ENCODE measurements at places on chromosomes 12 and 14.
A peak's percentile ranks its signal among the peaks of the same experiment; 100 is the strongest.

GRCh38 chr12:113470871-113471618 is 626 bp downstream of the LHX5 start:
- no peak for DNase-seq

- no peak for DNase-seq
Measured at GRCh38 chr12:105992849-105993740, 145.7 kb downstream of the NUAK1 start.

DNA sequence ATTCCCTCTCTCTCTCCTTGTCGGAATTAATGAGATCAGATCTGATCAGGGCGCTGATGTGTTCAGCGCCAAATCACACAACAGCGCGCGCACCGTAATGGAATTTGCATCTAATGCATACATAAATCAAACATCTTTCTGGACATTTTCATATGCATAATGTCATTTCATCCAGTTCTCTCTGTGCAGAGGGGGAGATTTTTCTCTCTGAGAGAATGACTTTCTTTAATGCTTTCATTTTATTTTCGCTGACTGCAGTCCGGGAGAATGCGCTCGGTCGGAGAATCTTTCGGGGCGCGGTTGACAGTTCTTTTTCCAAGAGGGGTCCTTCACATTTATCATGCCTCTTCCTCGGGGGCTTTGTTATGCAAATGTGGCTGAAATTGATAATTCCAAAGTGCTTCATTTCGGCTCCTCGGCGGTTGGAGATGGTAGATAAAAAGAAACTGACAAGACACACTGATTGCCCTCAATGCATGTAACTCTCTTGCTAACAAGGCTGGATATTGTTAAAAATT is 615.9 kb downstream of the VRK1 start:
- DNase-seq, result no peak

DNA sequence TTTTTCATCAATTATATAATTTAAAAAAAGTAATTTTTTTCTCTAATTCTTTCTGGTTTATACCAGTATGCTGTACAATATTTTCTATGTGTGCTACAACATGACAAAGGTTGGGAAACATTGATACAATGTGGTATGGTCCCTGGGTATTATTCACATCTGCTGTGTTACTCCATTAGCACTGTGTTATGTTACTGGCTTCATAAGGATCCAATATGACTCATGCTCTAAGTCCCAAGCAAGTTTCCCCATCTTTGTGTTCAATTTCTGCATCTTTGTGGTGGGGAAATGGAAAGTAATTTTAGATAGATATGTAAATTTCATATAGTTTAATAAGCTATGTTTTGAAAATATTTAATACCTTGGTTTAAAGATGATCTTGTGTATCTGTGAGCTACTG is 35.8 kb downstream of the FBXO33 start:
- DNase-seq, result peak; percentile 75

- no peak for DNase-seq
Measured at GRCh38 chr14:38254571-38255407, 1.1 kb downstream of the CLEC14A start.

DNA sequence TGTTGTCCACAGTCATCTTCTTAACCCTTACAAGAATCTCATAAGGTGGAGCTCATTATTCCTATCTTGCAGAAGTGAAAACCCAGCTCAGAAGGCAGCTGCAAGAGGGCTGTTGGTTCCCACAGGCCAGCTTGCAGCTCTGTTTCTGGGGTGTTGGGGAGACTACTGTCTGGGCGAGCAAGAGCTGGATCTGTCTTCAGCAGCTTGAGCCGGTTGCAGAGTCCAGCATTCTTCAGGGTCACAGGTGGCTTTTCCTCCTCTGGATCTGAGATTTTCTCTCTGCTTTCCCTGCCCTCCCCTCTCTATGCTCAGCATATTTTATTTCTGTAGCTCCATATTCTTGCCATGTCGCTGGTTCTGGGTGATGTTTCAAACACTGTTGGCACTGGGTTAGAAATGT is 87.4 kb downstream of the PAPOLA start:
- no peak for DNase-seq

- DNase-seq, result peak; percentile 81
Measured at GRCh38 chr12:120713861-120714482, 3.7 kb downstream of the UNC119B start.

GRCh38 chr12:48956279-48957140 is 777 bp downstream of the ARF3 start:
- peak; percentile 95 for DNase-seq

- DNase-seq, result no peak
Measured at GRCh38 chr12:82966001-82966559, 279.4 kb downstream of the TMTC2 start.

DNA sequence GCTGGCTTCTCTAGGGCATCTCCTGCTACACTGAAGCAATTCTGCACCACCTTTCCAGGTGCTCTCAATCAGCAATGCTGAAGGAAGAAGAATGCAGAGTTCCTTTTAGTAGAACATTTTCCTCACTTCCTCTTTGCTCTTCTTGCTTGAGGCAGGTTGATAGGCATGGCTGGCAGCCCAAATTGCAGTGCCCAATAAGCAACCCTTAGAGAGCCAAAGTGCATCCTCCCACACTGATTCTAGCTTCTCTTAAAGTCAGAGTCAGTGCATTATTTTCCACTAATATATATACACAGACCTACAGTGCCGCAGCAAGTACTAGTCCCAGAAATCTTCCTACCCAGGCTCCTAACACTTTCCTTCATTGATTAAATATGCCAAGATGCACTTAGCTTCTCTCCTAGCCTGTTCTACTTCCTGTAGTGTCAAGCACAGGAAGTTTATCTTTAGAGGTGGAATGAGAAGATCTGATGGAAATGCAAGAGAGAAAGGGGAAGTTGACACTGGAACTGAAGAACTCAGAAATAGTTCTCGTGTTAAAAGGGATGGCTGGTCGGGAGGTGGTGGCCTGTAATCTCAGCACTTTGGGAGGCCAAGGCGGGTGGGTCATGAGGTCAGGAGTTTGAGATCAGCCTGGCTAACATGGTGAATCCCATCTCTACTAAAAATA is 132.7 kb downstream of the SSPN start:
- DNase-seq, result no peak

- peak; percentile 70 for DNase-seq
Measured at GRCh38 chr12:26789731-26790644, 43.0 kb downstream of the ITPR2 start.

DNA sequence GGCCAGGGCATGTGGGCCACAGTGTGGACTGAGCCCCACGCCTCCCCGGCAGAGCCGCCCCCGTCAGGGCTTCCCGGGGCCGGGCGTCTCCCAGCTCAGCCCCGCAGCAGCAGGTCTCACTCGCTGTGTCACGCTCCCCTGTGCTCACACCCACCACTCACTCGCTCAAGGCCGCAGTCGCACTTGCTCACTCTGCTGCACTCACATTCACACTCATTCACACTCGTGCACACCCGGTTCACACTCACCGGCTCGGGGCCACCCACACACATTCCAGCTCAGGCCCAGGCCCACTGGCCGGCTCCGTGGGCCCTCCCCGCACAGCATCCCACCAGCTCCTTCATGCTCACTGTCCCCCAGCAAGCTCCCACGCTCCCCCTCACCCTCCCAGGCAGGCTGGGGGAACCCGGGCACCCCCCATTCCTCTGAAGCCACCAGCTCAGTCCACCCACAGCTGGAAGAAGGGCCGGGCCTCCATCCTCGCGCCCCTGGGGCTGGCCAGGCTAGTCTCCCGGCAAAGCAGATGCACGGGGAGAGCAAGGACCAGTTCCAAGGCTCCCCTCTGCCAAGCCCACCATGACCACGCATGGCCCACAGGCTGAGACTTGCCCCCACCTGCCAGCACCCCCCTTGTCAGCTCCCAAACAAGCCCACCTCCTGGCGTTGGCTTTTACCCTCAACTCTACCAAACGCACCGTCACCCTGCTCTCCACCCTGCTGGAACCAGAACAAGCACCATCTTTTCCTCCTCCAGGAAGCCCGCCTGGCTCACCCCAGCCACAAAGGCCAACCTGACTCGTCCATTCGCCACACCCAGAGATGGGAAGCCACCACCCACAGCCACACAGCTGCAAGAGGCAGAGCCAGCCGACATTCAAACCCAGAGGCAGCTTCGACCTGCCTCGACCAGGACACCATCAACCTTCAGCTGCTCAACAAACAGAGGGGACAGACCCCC is 28.0 kb downstream of the NCOR2 start:
- DNase-seq, result no peak

DNA sequence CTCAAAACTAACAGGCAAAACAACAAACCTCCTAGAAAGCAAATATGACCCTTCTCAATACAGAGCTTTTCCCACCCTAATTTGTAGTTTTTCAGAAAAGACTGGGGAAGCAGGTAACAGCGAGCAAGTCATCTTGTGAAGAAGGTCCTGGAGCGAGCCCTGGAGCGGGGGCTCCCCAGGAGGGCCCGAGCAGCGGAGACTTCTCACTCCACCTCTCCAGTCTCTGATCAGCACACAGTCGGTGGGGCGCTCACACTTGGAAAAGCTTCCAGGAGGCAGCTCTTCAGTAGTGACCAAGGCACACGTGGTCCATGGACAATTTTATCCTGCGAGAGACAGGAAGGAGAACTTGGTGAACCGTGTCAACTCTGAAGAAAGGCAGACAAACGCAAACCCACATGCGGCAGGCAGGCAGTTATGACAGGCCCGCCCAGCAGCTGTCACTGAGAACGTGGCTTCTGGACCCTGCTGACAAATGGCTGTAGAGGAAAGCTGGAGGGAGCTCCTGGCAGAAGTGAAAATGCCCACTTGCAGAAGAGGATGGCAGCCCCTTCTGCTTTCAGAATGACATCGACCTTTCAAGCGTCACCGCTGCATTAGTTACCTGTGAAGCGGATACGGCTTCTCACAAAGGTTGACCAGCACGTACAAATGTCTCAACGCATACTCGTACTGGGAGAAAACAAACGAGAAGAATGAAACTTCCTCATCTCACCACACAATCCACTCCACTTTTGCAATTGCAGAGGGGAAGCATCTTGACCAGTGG is 44.2 kb downstream of the LGMN start:
- DNase-seq, result no peak

- DNase-seq, result no peak
Measured at GRCh38 chr12:76074701-76075336, 9.7 kb downstream of the NAP1L1 start.

GRCh38 chr12:104407922-104408321 is 48.8 kb upstream of the CHST11 start:
- DNase-seq, result no peak

GRCh38 chr14:73238941-73239340 is 1.6 kb downstream of the PAPLN start:
- no peak for DNase-seq
